ENCODE measurements at places on chromosomes 4 and X. TPM values are rescaled to one million over a fixed set of nuclear protein-coding genes. Genes with fewer than 3 reads are reported as not detected.

DNA sequence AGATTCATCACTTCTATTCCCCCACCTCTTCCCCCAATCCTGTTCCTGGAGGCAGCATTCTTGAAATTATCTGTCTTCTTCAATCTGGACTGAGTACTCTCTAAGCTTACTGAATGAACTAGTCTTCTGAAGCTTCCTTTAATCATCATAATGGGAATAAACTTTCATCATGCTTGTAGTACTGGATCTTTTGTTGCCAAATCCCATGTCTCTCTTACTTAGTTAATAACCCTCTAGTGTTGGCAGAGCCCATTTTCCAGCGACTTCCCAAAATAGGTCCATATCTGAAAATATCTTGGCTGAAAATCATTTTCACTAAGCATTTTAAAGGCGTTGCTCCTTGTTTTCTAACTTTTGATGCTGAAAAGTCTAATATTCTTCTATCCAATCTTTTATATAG is 39.6 kb downstream of the RPS6KA3 start:
- no peak for DNase-seq

DNA sequence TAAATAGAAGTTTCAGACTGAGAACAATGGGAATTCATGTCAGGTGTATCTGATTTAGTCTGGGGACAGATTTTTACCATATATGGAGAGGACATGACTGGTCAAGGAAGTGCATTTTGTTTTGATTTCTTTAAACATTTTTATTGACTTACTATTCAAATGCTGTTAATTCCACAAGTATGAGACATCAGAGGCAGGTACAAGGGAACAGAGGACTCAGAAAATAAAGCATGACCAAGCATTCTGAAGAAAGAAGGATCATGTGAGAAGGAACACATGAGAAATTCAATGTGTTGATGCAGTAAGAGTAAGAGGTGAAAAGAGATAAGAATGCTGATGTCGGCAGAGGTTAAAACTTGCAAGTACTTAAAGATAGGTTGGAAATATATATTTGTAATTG is 1452.6 kb downstream of the PCDH7 start:
- DNase-seq, result no peak

- no peak for DNase-seq
Measured at GRCh38 chrX:69844636-69845035, 205.1 kb downstream of the AWAT2 start.

DNA sequence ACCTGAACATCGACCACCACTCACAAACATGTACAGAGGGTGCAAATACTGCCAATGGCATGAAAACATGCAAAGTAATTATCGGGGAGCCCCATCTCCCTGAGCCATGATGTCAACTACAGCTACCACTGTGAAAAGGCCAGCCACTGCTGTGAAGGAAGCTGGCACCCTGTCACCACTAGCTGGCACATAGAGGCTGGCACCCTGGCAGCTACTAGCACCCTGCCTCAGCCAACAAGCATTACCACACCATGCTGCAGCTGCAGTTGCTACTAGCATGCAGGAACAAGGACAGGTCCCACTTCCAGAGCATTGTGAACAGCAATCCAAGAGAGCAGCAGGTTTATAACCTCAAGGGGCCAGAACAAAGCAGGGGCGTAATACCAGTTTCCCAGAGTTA is 81.4 kb downstream of the PRR32 start:
- DNase-seq, result no peak

GRCh38 chr4:188439641-188440311 is 300.5 kb downstream of the TRIML1 start:
- DNase-seq, result no peak

GRCh38 chr4:77601614-77602187 is 3.9 kb upstream of the CXCL13 start:
- no peak for DNase-seq

GRCh38 chr4:107900508-107900907 is 30.8 kb upstream of the CYP2U1 start:
- no peak for DNase-seq

DNA sequence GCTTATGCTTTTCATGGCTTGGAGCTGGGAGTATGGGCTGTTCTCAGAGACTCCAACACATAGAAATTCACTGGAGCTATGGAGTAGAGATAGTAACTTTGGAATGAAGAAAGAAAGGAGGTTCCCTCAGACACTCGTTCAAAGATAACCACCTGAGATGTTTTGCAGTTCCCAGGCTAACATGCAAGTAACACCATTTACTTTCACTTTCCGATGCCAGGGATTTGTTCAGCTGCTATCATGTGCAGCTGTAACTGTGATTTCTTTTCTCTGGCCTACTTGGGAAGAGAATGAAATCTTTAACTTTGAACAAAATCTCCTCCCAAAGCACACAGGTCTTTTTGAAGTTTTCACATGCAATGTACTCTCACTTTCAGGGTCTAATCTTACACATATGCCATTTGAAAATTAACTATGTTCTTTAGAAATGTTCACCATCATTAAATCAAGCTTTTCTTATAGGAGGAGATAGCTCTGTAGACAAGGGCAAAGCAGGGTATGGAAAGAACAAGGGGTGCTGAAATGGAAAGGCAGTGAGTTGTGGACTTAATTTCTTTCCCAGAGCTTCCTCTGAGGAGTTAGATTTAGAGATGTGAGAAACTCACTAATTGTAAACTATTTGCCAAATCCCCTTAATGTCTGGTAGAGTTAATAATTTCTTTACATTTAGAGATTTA is 514.3 kb downstream of the PDHA2 start:
- DNase-seq, result no peak

DNA sequence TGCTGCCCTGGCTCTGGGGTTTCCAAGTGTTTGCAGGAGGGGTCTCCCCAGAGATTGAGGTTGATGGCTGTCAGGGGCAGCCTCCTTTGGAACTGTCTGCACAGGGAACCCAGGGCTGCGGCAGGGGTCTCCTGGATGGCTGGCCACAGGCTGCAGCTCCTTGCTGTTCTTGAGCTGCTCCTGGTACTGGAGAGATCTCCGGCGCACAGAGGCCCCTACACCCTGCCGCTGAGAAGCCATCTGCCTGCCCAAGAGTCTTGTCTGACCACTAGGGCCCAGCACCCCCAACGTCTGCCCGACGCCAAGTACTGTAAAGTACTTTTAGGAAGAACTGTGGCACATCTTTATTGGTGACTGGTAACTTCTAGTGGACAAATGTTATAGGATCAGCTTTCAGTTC is 13.5 kb downstream of the STIM2 start:
- DNase-seq, result no peak

DNA sequence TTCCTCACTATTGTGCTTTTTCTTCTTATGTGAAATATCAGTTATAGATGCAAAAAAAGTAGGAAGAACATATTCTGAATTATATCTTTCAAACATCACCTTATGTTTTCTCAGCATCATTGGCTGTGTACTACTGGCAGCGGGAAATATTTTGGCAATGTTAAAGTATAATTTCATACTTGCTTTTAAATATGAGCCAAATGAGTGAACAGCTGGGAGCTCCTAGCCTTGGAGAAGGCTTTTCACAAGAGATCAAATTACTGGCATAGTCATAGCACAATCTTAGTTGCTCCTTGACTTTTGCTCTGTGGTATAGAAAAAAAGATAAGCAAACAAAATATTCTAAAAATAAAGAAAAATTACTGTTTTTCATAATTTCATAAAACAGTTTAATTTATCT is 1575.8 kb upstream of the PABPC4L start:
- DNase-seq, result no peak

DNA sequence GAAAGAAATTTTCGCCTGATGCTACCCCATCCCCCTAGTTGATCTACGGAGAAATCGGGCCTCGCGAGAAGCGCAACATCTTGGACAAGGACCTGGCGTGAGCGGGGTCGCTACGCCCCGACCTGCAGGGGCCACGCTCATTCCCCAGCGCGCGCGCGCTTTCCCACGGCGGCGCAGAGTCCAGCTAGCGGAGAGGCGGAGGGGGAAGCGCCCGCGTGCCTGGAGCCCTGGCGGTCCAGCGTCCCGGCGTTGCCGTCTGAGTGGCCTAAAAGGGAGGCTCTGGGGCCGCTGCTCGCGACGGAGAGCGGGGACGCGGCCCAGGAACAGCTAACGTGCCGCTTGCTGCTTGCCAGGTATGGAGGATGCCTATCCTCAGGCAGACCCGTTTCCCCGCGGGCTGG is 6.0 kb upstream of the SOX3 start:
- no peak for DNase-seq

Gene GRPR
- not detected for total RNA-seq
